H9 (cell line): ENCODE measurements at places on chromosomes 6 and 20.

DNA sequence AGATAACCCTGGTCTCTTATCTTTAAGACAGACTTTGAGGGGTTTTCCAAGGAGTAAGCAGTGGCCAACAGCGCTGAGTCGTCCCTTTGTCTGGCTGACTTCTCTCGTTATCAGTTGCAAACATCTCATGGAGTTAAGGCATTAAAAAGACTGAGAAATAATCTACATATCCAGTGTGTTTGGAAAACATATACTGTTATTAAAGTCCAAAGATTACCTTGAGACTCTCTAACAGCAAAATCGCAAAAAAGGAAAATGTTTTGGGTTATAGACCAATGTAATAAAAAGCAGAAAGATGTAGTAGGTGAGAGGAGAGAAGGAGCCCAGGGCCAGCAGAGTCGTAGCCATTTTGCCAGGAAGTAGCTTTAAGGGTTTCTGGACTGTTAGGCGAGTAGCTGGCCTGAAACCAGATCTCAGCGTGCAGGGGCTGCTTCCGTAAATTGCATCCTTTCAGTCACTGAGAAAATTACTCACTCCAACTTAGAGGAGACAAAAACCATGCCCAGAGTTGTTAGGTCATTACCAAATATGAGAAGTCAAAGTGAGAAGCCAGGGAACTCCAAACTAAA is 24.6 kb downstream of the MYLK4 start:
- no peak for DNase-seq

DNA sequence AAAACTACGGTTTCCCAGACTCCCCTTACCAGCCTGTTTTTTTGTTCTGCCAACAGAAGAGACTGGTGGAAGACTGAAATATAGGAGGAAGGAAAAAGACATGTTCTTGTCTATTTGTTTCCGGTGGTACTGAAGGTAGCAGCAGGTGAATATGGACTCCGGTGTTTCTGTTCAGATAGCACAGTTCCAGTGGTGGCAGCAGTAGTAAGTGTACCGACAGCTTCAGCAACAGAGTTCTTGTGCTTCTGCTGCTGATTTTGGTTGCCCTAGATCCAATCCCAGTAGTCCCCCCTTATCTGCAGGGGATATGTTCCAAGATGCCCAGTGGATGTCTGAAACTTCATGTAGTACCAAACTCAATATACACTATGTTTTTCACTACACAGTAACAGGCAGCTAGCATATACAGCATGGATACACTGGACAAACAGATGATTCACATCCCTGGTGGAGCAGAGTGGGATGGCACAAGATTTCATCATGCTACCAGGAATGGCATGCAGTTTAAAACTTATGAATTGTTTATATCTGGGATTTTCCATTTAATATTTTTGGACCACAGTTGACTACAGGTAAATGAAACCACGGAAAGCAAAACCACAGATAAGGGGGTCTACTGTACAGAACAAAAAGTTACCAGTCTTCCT is 301.8 kb downstream of the BTBD9 start:
- no peak for DNase-seq

DNA sequence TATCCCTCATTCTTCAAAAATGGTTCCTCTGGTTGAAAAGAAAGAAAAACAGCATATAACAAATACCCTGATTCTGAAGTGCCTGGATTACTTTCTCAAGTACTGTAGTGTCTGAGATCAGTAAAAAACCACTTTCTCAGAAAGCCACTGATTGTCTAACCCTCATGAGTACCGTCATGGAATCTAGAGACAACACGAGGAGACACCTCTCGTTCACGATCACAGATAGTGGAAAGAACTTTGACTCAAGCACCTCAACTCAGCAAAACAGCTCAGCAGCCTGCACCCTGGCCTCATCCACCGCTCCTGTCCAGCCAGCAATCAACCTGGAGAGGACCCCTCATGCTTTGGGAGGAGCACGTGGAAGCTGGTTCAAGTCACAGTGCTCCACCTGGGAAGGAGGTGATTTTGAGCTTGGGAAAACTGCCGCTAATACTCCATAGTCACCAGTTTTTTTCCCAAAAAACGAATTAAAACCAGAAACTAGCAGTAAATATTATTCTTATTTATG is 1.0 kb downstream of the SCML4 start:
- no peak for DNase-seq

DNA sequence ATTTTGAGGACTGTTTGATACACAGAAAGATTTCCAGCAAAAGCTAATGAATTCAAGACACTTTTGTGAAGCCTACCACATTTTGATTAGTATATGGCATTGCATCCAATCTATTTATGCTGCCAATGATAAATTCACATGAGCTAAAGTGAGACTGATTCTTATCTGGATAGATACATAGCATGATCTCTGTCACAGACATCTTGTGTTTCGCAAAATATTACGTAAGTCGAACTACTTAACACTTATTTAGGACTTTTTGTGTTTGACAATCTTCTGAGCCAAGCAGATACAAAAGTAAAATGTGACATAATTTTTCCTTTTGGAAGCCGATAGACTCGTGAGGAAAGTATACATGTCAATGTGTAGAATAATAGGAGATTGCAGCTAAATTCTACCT is 251.6 kb downstream of the HACE1 start:
- no peak for DNase-seq

GRCh38 chr6:69791065-69791471 is 5.7 kb downstream of the LMBRD1 start:
- DNase-seq = no peak

DNA sequence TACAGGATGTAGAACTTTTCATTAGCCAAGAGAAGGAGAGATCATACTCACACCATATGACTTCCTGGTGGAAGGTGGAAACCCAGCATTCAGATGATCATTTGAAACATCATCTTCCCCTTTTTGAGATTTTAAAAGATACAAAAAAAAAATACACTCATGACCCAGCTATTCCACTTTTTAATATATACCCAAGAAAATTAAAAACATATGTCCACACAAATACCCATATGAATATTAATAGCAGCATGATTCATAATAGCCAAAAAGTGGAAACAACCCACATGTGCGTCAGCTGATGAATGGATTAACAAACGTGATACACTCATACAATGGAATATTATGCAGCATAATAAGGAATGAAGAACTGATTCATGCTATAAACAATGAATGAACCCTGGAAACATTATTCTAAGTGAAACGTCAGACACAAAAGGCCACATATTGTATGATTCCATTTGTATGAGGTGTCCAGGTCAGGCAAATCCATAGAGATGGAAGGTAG is 130.0 kb upstream of the SGK1 start:
- no peak for DNase-seq

GRCh38 chr6:74073429-74073828 is 377.4 kb downstream of the CD109 start:
- DNase-seq = no peak

DNA sequence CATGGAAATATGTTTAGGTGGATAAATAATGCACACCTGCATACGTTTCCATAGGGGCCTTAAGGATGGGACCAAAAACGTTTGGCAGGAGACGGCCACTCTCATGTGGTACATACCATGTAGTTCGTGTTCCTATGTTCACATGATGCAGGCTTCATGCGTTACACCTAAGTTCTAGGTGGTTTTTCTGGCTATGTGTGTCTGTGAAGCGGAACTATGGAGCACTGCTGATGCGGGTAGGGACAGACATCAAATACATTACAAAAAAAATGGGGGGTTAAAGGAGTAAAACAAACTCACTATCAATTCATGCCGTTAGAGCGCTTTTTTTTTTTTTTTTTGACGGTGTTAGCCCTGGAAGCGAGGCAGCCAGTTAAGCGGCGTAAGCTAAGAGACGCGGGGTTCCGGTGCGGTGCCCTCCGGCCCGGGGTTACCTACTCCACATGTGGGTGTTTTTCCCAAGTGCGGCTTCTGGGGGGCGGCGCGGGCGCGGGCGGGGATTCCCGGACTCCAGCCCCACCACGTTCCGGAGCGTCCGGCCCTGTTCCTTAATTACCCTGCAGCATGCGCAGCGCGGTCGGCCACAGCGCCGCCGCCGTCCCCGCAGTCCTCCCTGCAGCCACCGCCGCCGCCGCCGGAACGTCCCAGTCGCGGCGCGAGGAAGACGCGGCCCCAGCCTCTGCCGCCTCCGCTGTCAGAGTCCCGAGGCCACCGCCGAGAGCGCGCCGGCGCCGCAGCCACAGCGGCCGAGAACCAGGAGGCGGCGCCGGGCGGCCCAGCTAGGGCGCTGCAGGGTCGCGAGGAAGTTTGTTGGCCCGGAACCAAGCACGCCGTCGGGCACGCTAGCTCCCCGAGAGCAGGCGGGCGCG is 648 bp downstream of the COL19A1 start:
- peak; percentile 62 for DNase-seq

DNA sequence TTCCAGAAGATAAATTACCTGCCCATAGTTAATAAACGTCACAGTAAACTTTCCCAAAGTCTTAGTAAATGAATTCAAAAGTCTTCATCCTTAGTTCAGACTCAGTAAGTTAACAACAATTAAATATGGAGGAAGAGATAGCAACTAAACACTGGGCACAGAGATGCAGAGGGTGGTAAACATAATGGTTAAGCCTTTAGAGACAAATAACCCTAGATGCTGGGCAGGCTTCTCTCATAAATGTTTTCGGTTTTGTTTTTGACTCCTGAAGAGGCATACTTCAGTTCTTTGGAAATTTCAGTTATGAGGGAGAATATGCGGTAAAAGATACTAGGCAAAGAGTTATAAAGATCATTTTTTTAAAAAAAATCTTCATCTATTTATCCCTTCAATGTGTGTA is 369.8 kb downstream of the FRK start:
- no peak for DNase-seq

- no peak for DNase-seq
Observed at GRCh38 chr6:104688283-104688969, 171.3 kb downstream of the HACE1 start.

DNA sequence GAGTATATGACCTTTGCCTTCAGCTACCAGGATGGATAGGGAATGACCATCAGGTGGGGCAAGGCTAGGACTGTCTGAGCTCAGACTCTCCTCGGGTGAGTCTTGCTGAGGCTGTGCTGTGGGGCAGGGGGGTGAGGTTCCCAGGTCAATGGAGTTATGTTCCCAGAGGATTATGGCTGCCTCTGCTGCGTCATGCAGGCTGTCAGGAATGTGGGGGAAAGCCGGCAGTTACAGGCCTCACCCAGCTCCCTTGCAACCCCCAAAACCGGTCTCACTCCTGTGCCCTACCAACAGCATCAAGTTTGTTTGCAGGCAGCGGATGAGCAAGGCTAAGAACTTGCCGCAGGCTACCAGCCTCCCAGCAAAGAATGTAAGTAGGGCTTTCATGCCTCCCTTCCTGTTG is 93.5 kb downstream of the ESR1 start:
- no peak for DNase-seq

DNA sequence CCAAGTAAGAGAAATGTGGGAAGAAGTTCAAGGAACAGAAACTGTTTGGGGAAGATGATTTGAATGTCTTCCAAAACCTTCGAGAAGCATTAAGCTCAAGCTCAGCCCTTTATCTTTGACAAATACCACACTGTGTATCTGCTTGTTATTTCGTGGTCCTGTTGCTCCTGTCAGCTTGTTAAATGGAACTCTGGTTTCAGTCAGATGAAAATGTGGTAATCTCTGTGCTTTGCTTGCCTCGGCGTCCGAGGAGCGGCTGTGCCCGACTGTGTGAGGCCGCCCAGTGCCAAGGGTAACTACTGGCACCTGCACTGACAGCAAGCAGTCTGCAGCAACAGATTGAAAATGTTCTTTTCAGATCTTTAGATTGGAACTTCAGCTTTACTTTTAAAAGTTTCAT is 577.9 kb upstream of the FLRT3 start:
- DNase-seq = no peak

- DNase-seq = no peak
Observed at GRCh38 chr6:34359418-34360158, 32.9 kb downstream of the NUDT3 start.

GRCh38 chr6:42637681-42638080 is 73.9 kb downstream of the UBR2 start:
- no peak for DNase-seq

DNA sequence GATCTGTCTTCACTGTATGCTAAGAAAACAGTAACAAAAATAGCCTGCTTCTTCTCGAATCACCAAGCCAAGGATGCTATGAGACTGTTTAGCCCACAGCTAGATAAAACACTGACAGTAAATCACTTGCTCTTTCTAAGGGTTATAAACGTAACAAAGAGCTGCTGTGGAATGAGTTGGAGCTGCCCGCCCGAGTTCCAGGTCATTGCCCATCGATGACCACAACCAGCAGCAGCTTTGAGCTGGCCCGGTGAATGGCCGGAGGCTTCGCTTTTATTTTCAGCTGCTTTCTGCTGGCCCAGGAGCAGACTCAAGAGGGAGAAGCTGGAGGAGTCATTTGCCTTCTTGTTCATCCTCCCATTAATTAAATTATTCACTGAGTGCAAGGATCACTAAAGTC is 82.2 kb upstream of the CDH4 start:
- no peak for DNase-seq

- no peak for DNase-seq
Observed at GRCh38 chr6:6851059-6851948, 256.5 kb upstream of the RREB1 start.

- no peak for DNase-seq
Observed at GRCh38 chr6:129659167-129659566, 50.8 kb downstream of the ARHGAP18 start.

DNA sequence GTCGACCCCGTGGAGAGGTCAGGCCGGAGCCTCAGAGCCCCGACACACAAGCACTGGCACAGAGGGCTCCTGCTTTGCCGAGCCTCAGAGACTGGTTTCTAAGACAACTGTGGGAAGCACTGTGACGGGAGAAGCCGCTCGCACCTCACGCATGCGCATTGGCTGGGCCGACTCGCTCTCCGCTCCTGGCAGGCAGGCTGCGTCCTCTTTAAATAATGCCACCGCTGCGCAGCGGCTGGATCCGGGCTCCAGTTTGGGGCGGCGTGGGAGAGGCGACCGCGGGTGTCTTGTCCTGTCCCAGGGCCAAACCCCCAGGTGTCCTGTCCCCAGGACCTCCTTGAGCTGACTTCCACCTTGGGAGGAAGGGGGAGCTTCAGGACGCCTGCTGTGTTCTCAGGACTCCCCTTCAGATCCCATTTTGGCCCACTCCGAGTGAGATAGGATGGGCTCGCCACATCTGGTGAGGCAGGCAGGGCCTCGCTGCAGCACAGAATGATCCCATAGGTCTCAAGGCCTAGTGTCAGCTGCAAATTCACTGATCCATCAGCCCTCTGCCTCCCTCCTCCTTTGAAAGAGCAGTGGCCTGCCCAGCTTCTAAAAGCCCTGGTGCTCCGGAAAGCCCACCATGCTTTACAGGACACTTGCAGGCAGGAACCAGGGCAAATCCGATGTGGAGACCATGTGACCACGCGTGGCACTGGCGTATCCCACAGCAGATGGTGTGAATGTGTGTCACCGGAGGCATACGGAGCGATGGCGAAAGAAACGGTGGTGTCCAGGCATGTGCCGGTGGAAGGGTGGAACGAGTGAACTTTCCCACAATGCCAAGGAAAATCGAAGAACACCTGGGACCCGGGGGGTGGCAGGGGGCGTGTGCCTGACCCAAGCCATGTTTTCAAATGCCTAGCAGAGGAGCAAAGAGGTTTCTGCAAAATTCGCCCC is 169.3 kb upstream of the ZNF337 start:
- DNase-seq = peak; percentile 89

GRCh38 chr6:4790158-4790899 is 14.1 kb downstream of the CDYL start:
- DNase-seq = no peak
